Choroid plexus epithelial cell (primary cell): ENCODE measurements at places on chromosomes 1 and 21.

- DNase-seq = peak; percentile 38
Measured at GRCh38 chr1:109917768-109918606, 7.3 kb downstream of the CSF1 start.

DNA sequence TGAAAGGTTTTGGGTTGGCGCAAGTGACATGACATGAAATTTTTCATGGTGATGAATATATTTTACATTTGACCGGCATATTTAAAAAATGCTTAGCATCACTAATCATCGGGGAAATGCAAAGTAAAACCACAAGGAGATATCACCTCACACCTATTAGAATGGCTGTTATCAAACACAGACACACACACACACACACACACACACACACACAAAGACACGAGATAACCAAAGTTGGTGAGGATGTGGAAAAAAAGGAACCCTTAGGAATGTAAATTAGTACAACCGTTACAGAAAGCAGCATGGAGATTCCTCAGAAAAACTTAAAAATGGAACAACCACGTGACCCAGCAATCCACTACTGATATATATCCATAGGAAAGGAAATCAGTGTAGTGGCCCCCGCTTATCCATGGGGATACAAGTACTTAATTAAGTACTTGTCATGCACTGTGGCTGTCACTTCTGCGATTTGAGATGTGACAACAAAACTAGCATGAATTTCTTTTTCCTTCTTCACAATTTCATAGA, 15.9 kb upstream of the PRELP start:
- no peak for DNase-seq

GRCh38 chr1:235892734-235893413, 26.2 kb upstream of the LYST start:
- no peak for DNase-seq

GRCh38 chr1:159829273-159829634, 2.6 kb downstream of the SLAMF8 start:
- no peak for DNase-seq
